Fibroblast of skin of back (primary cell): ENCODE measurements at places on chromosomes 4 and X.

DNA sequence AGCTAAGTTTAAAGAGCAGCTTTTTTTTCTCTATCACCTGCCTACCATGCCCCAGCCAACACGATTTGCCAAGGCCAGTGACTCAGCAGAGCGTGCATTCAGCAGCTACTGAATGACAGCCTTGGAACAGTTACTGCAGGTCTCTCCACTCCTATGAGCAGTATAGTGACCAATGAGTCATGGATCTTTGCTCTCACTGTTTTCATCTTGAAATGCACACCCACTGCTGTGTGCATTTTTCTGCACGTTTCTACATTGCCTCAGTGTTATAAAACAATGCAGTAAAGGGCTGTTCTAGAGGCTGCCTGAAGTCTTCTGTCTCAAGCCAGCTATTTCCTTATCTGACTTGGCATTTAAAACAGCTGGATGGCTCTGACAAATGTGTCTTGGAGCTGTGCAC is 66.0 kb upstream of the C4orf54 start:
- peak; percentile 20 for DNase-seq

- DNase-seq, result no peak
Observed at GRCh38 chrX:153651540-153652079, 4.6 kb downstream of the DUSP9 start.

GRCh38 chr4:10048941-10049697 is 27.8 kb upstream of the SLC2A9 start:
- DNase-seq, result no peak

DNA sequence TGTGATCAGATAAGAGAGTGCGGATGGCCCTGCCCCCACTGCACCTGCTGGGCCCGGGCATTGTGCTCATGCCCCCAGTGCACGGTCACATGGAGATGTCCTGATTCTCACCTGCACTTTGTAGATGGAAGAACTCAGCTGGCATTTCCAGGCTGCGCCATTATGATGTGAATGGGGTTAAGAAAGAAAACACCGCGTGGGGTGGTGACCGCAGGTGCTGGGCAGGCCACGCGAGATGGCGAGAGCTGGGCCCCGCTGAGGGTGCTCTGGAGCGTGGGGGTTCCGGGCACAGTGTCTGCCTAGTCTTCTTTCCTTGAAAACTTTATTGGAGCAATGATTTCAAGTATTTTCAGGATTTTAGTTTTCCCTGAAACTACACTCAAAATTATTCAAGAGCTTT is 17.8 kb upstream of the HGFAC start:
- DNase-seq, result no peak

- DNase-seq, result peak; percentile 62
Observed at GRCh38 chr4:48254381-48255071, 15.1 kb downstream of the TEC start.

DNA sequence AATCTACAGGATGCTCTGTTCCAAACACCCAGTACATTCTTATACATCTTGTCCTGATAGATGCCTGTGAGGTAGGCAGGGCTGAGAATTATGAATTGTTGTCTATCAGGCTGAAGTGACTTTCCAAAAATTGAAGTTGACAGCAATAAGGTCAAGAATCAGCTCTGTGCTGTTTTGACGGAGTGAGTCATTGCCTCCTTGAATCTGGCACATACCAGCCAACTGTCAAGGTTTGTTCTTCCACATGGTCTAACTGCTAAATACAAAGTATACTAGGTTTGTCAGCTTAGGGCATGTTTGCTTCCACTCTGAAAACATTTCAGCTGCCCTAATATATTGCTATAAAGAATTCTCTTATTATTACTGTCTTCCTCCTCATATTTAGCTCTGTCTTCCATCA is 32.3 kb downstream of the SH3RF1 start:
- DNase-seq, result peak; percentile 64

GRCh38 chr4:115841871-115842270 is 728.5 kb upstream of the NDST4 start:
- no peak for DNase-seq

- no peak for DNase-seq
Observed at GRCh38 chr4:25969374-25970155, 55.5 kb downstream of the SMIM20 start.

DNA sequence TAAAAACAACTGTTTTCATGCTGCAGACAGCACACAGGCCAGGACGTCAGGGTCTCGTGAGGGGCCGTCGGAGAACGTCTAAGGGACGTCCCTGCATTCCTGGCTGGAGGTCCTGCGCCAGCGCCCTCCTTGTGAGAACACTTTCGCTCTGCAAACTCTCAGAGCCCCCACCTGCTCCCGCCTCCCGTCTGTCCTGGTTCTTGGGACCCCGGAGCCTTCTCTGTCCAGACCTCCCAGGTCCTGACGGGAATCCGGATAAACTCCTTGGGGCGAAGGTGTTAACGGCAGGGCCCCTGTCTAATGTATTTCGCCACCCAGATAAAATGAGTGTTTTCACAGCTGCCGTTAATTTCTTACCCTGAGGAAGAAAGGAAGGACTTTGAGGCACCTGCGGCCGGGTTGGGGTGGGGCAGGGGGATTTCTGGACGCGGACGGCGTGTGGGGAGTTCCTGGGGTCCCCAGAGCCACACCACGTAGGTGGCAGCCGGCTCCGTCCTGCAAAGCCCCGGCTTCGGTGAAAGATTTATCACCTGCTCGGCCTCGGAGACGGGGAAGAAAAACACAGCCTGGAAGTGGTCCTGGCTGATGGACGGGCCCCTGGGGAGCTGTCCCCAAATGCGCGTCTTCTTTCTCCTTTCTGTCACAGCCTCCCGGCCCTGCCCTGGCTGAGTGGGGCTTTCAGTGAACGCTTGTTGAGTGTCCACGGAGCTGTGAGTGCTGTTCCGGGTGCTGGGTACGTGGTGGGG is 35.1 kb upstream of the PPP2R3B start:
- DNase-seq, result no peak

GRCh38 chr4:155759372-155760252 is 791 bp downstream of the GUCY1B1 start:
- DNase-seq, result peak; percentile 15

DNA sequence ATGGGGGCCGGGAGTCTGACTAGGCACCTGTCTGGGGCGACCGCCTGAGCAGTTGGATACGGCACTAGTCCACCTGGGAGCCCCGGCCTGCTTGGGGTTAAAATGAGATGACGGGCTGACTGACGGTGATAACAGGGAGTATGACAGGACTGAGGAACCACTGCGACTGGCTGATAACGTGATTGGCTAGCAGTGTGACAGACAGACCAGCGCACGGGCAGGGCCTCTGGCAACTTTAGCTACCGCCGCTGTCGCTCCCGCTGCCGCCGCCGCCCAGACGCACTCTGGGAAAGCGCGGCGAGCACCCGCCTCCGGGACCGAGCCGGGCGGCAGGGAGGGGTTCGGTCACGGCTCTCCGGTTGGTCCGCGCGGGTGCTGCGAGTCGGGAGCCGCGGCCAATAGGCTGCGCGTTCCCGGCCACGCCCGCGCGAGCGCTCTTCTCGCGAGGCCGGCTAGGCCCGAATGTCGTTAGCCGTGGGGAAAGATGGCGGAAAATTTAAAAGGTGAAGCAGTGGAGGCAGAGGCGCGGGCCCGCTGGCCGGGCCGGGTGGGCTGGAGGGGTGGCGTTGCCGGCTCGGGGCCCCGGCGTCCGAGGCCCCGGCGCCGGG is at the start of gene SUV39H1:
SUV39H1 (plus strand) TSS at position 434 of the 608 bp plus-strand sequence; CDS start at position 485, 51 bp downstream.
- DNase-seq, result peak; percentile 89

DNA sequence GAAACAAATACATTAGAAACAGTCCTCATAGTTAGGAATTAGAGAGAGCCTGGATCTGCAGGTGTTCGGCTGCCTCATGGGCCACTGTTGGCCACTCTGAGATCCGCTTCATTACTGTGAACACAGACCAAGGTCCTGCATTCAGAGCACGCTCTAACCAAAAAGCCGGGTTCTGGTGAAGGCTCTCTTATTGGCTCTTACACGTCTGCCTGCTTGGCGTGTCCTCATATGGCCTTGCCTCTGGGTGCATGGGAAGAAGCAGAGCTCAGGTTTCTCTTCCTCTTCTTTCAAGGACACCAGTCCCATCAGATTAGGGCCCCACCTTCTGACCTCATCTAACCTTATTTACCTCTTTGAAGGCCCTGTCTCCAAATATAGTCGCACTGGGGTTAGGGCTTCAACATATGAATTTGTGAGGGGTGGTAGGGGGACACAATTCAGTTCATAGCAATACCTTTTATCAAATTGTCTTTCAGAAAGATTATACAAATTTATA is 37.1 kb upstream of the ELF2 start:
- DNase-seq, result no peak

- DNase-seq, result no peak
Observed at GRCh38 chr4:180665481-180665880, 1577.7 kb upstream of the TENM3 start.

- DNase-seq, result no peak
Observed at GRCh38 chr4:74331252-74331651, 23.0 kb downstream of the EPGN start.

- no peak for DNase-seq
Observed at GRCh38 chr4:7396186-7396910, 38.4 kb downstream of the PSAPL1 start.

- no peak for DNase-seq
Observed at GRCh38 chr4:98262431-98262830, 1.2 kb downstream of the RAP1GDS1 start.

DNA sequence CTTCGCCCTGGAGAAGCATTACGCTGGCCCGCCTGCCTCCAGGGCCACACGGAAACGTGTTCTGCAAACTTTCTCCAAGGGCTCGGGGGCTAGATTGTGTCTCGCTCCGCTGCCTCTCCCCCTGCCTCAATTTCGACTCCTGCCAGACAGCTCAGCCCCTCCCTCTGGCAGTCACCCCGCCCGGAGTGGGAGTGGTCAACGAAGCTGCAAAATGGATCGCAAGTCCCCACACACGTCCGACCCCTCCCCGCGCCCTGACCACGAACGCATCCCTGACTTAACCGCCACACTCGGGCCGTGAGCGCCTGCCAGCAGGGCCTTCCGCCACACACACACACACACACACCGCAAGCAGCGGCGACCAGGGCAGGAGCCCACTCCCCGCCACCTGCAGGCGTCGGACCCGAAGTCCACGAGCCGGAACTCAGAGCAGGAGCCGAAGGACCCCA is 47.0 kb upstream of the NKAP start:
- DNase-seq, result no peak

DNA sequence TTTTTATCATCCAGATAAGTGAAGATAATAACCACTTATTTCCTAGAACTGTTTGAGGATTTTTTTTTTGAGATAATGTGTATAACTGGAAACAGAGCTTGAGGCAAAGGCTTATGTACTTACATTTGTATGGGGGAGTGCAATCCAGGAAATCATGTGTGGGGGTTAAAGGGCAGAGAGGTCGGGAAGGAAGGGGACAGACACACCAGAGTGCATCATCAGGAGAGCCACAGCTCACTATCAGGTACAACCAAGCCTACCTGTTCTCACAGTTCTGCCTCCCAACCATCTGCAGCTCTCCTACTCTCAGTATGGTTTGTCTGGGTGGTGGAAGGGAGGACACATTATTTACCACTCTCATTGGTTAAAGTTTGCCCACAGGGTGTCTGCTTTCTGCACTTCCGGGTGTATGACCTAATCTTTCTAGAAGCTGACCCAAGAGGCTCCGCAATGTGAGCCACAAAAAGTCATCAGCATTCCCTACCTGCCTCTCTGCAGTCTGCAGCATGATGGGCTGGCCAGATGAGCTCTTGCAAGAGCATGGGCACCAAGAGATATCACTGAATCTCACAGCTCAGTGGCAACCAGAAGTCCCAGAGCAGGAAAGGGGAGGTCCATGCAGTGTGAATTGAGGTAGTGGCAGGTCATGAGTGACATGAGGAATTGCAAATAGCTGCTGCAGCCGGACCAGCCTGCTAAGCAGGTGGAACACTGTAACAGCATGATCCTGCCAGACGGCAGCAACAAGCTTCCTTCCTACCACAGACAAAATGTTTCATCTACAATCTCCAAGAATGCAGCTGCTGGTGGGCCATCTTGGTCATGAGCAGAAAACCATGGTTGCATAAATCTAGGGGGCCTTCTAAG is 36.9 kb upstream of the SPRY1 start:
- no peak for DNase-seq

DNA sequence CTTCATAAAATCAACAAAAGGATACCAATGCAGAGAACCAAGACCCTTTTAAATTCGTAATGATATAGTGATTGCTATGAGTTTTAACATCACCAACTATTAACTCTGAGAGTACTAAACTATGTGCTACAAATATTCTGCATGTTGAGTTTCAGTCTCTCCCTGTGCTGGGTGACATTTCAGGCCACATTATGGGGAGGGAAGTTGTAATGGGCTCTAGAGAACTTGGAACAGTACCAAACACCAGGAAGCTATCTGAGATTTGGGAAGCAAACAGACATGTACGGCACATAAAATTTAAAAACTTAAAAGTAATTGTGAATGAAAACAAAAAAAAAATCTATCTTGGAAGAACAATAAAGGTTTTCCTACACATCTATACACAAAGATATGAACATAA is 59.6 kb upstream of the PRSS48 start:
- no peak for DNase-seq

DNA sequence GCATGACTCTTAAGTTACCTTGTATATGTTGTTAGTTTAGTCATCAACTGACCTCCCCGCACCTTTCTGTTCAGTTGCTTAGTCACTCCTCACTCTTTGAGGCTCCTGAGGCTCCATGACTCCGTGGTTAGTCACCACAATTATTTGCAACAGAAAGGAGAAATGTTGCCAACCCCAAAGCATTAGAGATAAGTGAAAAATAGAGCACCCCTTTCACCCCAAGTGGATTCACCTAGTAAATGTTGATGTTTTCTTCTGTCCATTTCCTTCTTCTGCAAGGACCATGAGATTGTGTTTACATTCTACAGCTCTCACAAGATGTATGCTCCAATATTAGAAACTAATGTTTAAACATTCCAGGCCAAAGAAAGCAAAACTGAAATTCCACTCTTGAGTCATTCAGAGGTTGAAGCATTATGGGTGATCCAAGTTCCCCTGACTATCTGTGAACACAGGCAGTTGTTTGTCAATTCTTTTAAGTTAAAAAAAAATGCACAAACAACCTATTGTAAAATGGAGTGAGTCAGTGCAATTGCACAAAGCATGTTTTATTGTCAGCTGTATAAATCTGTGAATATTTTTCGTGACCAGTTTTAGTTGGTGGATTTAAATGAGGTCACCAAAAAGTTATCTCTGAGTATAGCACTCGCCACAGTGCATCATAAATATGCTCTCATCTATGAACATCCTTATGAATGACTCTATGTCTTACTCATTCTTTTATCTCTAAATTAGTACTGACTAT is 552.4 kb upstream of the MAGEB2 start:
- DNase-seq, result peak; percentile 87

GRCh38 chr4:77047037-77047436 is 28.8 kb downstream of the CCNI start:
- DNase-seq, result peak; percentile 48

- peak; percentile 21 for DNase-seq
Observed at GRCh38 chr4:48033825-48034413, 17.3 kb downstream of the NIPAL1 start.

DNA sequence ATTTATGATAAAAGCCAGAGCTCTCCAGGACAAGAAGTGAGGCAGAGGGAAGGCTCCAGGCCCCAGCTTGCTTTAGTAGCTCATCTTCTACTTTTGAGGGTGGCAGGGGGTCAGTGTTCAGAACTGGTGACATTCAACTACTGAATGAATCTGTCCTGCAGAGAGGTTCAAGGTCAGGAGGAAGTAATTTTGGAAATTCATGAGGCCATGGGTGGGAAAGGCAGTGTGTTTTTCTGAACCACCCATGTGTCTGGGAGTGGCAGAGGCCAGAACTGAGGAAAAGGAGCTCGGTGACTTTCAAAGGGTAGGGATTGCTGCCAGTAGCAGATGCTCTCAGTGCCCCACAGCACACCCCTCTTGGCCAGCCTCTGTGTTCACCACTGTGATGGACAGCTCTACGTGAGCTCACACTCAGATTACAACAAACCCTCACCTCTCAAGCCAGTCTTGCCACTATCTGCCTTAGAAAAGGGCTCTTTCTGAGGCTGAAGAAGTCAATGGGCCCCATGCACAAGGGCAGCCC is 571.2 kb downstream of the RAB28 start:
- DNase-seq, result no peak
